ENCODE measurements at places on chromosomes 12 and 14. TPM values are rescaled to one million over a fixed set of nuclear protein-coding genes. Genes with fewer than 3 reads are reported as not detected.

Gene CFAP251
- total RNA-seq: 0.82 TPM

Gene KRT6C
- total RNA-seq: not detected

Gene RPGRIP1
- not detected for total RNA-seq

Gene HOXC4
- 1.3 TPM for total RNA-seq

Gene TMEM132C
- total RNA-seq: not detected

Gene PUS7L
- 16.8 TPM for total RNA-seq

Gene NRXN3
- total RNA-seq: not detected

Gene MYO1H
- not detected for total RNA-seq

Gene GPATCH2L
- 52.8 TPM for total RNA-seq

Gene TAS2R42
- total RNA-seq: not detected

Gene AMIGO2
- total RNA-seq: 10.2 TPM

Gene TMCC3
- 0.60 TPM for total RNA-seq

Gene IFNG-AS1
- total RNA-seq: not detected

Gene ZNF641
- total RNA-seq: 10.6 TPM

Gene CMAS
- total RNA-seq: 31.6 TPM

Gene RND1
- total RNA-seq: 1.4 TPM

Gene AICDA
- total RNA-seq: not detected

Gene RD3L
- total RNA-seq: not detected

Gene ADSS1
- total RNA-seq: 1.8 TPM

Gene CPNE6
- not detected for total RNA-seq

Gene PCED1B
- total RNA-seq: 72.1 TPM

Gene ERBB3
- total RNA-seq: 5.9 TPM

Gene MYF6
- total RNA-seq: not detected

Gene ADAM20
- 0.18 TPM for total RNA-seq

Gene CLEC1A
- not detected for total RNA-seq

Gene SHMT2
- 194 TPM for total RNA-seq

Gene ATP5F1B
- 669 TPM for total RNA-seq

Gene DIO3
- not detected for total RNA-seq

Gene CYP27B1
- 2.6 TPM for total RNA-seq

Gene GALNT6
- 40.4 TPM for total RNA-seq

Gene SNAPC1
- 6.4 TPM for total RNA-seq

Gene CMA1
- total RNA-seq: 0.52 TPM

Gene BCL7A
- 6.2 TPM for total RNA-seq

Gene CATSPERB
- 0.92 TPM for total RNA-seq

Gene MAGOHB
- total RNA-seq: 73.9 TPM

Gene KLRB1
- 6.3 TPM for total RNA-seq

Gene SCNN1A
- 0.47 TPM for total RNA-seq

Gene OTOGL
- not detected for total RNA-seq

Gene SMAGP
- total RNA-seq: 4.3 TPM

Gene LEMD3
- total RNA-seq: 36.1 TPM

Gene CPM
- total RNA-seq: 0.34 TPM

Gene PRH1
- 21.4 TPM for total RNA-seq

Gene C3AR1
- 9.1 TPM for total RNA-seq

Gene SIX4
- total RNA-seq: 0.10 TPM

Gene GUCY2C
- total RNA-seq: not detected

All from activated CD8-positive, alpha-beta T cell treated with anti-CD3 and anti-CD28 coated beads, Interleukin-2, amount 10 ng/mL, durations not matched to agents 7 days and 5 days (primary cell).